ENCODE measurements at places on chromosomes 6 and 20.

- no peak for DNase-seq
Observed at GRCh38 chr6:123770247-123770949, 33.3 kb upstream of the NKAIN2 start.

GRCh38 chr6:41872147-41872546, 23.0 kb downstream of the USP49 start:
- no peak for DNase-seq

DNA sequence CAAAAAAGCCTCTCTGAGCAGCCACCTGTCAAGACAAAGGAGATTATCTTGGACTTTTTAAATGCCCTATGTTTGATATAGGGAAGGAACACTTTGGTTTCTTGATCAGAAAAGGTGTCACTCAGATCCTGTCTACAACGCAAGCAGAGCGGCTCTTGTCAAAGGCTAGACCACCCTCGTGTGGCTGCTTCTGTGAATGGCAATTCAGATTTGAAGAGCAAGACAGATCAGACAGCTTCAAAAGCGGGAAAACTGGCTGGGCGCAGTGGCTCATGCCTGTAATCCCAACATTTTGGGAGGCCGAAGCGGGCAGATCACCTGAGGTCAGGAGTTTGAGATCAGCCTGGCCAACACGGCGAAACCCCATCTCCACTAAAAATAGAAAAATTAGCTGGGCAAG, 10.1 kb upstream of the NXT1 start:
- DNase-seq: no peak

DNA sequence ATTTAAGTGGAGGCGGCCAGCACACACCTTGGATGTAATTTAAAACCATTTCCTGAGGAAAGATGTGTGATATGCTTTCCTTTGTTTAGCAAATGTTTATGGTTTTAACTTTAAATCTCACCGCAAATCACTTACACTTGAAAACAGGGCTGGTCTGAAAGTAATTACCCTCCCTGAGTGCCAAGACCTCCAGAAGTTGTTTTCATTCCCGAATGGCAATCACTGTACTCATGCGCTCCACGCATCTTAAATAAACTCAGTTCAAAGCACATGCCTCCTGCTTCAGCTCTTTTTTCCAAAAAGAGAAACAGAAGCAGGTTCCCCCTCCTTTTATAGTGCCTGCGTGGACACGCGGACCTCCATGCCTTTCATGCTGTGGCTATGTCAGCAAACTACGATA, 224.0 kb downstream of the SMOC2 start:
- DNase-seq: no peak

DNA sequence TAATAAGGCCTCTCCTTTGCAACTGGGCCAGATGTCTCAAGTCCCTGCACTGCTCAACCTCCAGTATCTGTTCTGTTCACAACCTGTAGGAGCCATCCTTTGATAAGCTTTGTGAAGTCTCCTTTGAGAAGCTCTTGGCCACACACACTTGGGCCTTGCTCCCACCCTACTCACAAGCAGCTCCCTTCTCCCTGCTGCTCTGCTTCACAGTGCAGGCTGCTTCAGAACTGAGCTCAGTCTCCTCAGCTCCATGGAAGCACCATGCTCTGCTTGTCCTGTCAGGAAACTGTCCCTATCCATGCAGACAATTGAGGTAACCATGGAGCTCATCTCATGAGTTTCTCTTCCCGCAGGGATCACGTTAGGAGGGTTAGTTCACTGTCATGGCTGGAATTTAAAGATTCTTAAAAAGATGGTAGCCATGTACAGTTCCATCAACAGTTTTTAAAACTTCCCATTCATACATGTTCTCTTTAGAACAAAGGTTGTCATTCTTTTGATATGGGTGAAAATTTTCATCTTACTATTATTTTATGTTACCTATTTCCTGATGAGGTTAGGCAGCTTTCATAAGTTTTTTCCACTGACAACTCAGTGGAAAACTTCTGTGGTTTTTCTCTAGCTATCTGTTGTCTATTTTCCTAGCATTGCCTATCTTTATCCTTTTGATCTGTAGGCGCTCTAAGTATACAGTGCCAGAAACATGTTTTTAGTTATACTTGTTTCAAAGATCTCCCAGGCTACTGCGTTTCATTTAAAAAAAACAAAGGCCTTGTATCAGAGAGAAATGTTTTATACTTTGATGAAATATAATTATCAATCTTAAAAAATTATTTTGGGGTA, 62.6 kb downstream of the AK9 start:
- no peak for DNase-seq

Data from vagina (tissue), 2 donors.